ENCODE measurements at places on chromosomes 2 and 18.

DNA sequence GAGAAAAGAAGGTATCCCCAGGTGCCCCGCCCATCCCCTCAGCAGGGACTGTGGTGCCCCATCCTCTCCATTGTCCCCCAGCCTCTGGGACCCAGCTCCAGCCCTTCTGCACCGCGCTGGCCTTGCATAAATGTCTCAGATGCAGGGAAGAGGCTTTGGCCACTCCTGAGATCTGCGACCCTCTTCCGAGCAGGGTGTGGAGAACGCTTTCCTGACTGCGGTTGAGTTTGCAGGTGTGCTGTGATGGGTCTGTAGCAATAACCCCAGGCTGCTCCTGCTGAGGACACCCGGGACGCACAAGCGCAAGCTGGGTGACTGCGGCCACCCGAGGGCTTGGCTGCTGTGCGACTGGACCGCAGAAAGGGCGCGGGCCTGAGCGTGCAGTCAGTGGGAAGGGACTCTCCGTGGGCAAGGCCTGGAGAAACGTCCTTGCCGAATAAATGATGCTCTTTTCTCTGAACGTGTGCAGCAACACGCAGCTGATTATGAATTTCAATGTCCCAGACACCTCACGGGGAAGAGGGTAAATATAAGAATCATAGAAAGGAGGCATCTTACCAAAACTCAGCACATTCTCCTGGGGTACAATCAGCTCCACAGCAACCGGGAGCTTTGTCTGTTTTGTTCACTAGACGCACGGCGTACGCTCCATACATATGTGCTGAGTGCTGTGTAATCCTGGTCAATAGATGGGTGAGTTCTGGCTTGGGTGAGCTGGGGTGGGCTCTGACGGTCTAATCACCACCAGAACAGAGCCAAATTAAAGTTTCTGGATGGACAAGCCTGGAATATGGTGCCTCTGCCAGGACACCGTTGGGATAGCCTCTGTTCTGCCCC lies 67.5 kb upstream of the ZNF516 start:
- no peak for DNase-seq

DNA sequence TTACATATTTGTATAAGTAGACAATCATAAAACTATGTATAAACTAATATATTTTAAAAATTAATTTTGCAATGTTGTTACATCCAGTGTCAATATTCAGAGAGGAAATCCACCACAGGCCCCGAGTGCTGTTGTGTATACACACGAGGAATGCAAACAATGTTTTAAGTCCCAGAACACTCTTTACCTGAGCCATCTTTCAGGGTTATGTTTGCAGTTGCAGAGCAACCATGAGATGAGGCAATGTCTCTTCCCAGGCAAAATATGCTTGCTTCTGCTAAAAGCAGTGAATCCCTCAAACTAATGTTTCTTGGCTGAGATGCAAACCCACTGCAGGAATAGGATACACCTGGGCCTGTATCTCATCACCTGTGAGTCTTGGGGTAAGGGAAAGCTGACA lies 91.3 kb downstream of the ASXL2 start:
- DNase-seq = no peak

- DNase-seq = no peak
Measured at GRCh38 chr18:47724186-47724975, 206.1 kb downstream of the SMAD2 start.

- no peak for DNase-seq
Measured at GRCh38 chr2:218256612-218257350, 4.0 kb upstream of the GPBAR1 start.

DNA sequence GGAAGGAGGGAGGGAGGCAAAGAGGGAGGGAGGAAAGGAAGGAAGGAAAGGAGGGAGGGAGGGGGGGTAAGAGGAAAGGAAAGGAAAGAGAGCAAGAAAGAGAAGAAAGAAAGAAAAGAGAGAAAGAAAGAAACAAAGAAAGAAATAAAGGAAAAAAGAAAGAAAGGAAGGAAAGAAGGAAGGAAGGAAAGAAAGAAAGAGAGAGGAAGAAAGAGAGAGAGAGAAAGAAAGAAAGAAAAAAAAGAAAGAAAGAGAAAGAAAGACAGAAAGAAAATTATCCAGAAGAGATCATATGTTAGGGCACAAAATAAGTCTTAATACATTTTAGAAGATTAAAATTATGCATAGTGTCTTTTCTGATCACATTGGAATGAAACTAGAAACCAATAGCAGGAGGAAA lies 24.3 kb upstream of the TFCP2L1 start:
- no peak for DNase-seq

DNA sequence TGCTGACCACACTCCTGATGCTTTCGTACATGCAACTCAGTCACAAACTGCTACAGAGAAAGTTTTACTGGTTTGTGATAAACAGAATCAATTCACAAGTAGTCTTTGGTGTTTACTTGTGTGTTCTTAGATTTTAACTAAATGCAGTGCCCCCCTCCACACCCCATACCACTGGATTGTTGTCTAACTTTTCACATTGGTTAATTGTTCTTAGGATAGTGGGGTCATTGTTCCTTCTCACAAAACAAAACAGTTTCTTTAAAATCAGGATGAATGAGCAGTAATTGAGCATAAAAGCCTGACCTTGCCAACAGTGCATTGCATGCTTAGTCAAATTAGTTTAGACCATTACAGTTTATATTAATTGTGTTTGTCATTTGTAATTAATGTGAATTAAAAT lies 14.1 kb upstream of the PNPT1 start:
- no peak for DNase-seq

DNA sequence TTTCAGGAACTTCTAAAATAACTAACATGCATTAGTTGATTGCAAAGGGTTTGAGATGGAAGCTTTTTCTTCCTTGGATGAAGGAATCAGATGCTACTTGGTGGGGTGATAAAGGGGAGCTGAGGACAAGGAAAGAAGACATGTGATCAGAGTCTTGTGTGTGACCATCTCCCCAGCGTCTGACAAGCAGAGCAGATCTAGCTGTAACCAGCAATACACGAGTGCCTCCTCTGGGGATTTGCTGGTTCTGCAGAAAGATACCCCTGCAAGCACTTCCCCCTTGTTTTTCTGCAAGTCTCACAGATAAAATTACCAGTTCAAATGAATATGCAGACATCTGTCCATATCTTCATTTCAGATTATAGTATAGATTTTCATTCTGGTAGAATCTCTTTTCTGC lies 2.7 kb downstream of the CDH7 start:
- no peak for DNase-seq

- DNase-seq = peak; percentile 67
Measured at GRCh38 chr18:48841381-48842258, 109.1 kb downstream of the SMAD7 start.

DNA sequence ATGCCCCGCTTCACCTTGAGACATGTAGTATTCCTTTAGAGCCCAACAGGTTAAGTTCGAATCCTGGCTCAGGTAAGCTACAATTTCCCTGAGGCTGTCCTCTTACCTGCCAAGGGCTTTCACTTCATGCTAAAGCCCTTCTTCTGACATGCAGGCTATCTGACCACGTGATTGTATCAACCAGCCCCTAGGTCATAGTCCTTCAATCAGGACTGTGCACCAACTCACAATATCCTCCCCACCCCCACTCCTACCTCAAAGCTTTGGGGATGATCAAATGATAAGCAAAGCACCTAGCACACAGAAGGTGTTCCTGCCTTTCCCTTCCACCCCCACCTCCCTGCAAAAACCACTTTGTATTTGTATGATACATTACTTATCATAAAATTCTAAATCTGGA lies 78.9 kb downstream of the AAK1 start:
- DNase-seq = no peak

GRCh38 chr2:221969087-221969829 lies 329.5 kb downstream of the PAX3 start:
- DNase-seq = peak; percentile 52

DNA sequence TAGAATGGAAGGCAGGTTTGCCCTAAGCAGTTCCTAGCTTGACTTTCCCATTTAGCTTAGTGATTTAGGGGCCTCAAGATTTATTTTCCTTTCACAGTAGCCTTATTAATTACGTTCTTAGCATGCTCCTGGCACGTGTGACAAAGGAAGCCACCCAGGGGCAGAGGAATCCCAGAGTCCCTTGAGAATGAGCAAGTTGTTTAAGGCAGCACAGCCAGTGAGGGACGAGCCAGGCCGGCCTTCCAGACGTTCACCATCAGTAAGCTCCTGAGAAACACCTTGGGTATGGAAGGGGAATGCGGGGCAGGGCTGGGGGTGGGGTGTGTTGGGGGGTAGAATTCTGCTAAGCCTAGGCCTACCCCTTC lies 76.3 kb downstream of the SOWAHC start:
- DNase-seq = no peak

- DNase-seq = no peak
Measured at GRCh38 chr2:3624059-3624794, 29.3 kb downstream of the COLEC11 start.

- no peak for DNase-seq
Measured at GRCh38 chr2:52454962-52455361, 1312.6 kb upstream of the CHAC2 start.

GRCh38 chr2:28496781-28497180 lies 921 bp downstream of the PLB1 start:
- DNase-seq = no peak
